ENCODE measurements at places on chromosomes 3 and 15.

GRCh38 chr3:53670721-53671120 is 175.5 kb downstream of the CHDH start:
- no peak for DNase-seq

DNA sequence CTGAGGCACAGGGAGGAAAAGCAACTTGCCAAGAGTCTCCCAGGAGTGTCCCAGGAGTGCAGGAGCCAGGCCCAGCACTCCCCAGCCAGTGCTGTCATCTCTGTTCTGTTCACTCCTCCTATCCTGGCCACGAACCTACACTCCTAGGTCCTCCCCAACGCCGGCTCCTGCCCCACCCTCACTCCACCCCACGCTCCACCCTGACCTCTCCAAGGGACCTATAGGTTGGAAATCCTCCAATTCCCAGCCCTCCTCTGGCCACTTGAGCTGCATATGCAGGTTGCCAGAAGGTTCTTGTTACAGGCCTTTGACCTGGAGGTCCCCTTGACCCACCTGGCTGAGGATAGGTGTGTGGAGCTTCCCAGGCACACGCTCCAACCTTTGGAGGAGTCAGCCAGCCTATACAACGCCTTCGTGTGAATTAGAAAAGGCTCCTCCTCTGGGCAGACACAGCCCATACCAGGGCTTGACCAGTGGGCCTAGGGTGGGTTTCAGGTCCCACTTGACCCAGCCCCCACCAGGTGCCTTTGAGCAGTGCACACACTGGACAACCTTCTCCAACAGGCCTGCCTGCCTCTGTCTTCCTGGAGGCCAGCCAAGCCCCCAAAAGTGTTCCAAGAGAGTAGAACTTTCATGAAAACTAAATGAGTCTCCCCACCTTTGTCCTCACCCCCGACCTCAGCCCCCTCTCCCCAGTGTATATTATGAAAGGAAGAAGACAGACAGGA is 167.2 kb upstream of the TLE3 start:
- DNase-seq, result no peak

DNA sequence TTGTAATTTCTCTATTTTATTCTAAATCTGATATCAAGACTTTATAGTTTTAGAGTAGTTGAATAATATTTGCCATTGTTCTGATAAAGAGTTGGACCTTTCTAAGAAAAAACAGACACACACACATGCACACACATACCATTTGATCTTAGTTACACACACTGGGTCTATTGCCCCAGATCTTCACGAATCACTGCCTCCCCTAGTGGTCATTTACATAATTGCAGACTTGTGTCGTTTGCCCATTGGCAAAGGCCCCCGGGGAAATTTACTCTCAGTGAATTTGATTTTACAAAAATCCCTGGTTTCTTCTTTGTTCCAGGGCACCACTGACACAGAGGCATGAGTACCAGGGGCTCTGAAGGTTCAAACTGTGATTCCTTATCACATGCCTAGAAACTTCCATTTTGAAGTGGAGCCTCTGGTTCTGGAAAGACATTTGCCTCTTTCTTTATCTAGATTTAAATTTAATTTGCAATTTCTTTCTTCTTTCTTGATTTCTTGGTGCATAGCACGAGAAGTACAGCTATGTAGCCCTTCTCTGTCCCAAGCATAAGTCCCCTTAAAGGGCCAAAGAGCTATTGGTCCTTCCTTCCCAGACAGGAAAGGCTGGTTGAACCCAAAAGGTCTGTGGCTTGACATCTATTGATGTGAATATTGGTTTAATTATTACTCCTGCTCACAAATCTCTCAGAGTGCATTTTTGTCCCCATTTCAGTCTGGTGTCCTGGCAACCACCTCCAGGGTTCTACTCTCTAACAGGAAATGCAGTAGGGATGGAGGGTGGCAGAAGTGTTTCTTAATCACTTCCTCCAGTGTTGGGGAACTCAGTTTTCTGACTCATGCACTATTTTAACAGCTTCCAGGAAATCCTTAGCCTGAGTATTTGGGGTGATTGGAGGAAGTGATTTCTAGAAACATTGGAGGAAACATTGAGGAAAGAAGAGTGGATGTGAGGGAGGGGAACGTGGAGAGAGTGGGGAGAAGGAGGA is 32.4 kb upstream of the SLC6A11 start:
- DNase-seq, result no peak

GRCh38 chr3:130661140-130661891 is 85.3 kb downstream of the PIK3R4 start:
- DNase-seq, result peak; percentile 4

- DNase-seq, result no peak
Measured at GRCh38 chr15:32909431-32909830, 191.6 kb downstream of the GREM1 start.

- peak; percentile 71 for DNase-seq
Measured at GRCh38 chr3:133452641-133453319, 52.9 kb downstream of the BFSP2 start.

DNA sequence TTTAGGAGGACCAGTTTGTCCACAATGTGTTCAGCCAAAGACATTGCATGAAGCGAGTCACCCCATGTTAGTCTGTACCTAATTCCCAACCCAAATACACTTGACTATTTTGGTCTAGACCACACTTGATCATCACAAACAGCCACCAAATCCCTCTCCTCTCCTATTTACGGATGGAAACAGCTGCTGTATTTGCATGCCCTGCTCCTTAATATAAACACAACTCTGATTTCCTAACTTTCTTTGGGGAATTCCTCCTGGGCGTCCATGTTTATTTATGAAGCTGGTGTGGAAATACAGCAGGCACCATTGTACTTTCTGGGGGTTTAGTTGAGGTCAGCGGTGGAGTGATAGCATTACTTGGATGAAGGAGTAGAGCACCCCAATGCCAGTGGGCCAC is 235.2 kb downstream of the TLE3 start:
- no peak for DNase-seq

DNA sequence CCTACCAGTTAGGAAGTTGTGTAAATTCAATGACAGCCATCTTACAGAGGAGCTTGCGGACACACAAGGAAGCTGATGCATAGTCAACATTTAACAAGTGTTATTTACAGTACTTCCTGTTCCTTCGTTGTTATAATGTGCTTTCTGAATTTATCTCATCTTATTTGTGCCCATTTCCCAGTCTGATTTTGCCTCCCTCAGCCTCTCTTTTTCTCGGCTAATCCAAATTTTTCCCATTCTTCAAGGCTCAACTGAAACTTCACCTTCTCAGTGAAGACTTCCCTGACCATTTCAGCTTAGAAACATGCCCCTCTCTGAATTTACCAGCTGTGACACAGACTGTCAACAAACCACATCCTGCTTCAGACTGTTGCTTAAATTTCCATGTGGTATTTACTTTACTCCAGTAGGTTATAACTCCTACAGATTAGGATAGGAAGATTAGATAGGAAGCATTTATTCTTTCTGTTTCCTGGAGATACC is 55.7 kb upstream of the CP start:
- peak; percentile 53 for DNase-seq

- DNase-seq, result no peak
Measured at GRCh38 chr3:134312072-134312872, 61.6 kb upstream of the RYK start.

DNA sequence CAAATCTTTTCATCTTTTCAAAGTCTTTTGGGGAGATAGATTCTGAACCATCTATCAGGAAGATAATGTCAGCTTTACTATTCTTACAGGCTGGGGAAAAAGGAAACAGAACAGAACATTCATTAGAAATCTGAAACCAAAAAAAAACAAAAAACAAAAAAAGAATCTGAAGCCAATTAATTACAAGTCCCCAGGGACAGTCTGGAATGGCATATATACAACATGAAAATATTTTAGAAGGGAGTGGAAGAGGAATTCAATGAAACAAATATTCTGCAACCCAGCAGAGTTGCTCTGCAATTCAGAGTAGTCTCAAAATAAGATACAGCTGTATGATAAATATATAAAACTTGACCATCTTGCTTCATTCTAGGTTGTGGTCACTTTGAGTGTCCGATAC is 41.7 kb upstream of the CAPN7 start:
- no peak for DNase-seq

GRCh38 chr3:4898454-4899313 is 80.6 kb upstream of the BHLHE40 start:
- DNase-seq, result peak; percentile 10

- no peak for DNase-seq
Measured at GRCh38 chr3:133520286-133520685, 53.2 kb upstream of the CDV3 start.

DNA sequence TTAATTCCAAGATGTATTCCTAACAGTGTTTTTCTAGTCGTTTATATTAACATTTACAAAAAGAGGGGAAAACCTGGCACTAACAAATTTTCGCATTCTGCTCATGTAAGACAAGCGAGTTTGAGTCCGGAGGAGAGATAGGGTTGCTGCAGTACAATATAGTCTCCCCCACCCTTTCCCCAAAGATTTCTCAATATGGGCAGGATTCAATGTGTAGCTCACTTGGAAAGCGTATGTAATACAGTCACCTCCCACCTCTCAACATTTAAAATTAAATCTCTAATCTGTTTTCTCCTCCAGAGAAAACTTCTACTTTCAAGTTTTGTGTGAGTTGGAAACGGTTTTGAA is 57.9 kb downstream of the CMSS1 start:
- DNase-seq, result no peak

- peak; percentile 82 for DNase-seq
Measured at GRCh38 chr3:13091898-13092611, 18.8 kb upstream of the IQSEC1 start.

- peak; percentile 33 for DNase-seq
Measured at GRCh38 chr3:33883538-33883950, 85.1 kb downstream of the PDCD6IP start.

- DNase-seq, result no peak
Measured at GRCh38 chr3:59717679-59718205, 667.9 kb upstream of the CFAP20DC start.

- peak; percentile 7 for DNase-seq
Measured at GRCh38 chr15:48112242-48112641, 8.5 kb upstream of the SLC24A5 start.

DNA sequence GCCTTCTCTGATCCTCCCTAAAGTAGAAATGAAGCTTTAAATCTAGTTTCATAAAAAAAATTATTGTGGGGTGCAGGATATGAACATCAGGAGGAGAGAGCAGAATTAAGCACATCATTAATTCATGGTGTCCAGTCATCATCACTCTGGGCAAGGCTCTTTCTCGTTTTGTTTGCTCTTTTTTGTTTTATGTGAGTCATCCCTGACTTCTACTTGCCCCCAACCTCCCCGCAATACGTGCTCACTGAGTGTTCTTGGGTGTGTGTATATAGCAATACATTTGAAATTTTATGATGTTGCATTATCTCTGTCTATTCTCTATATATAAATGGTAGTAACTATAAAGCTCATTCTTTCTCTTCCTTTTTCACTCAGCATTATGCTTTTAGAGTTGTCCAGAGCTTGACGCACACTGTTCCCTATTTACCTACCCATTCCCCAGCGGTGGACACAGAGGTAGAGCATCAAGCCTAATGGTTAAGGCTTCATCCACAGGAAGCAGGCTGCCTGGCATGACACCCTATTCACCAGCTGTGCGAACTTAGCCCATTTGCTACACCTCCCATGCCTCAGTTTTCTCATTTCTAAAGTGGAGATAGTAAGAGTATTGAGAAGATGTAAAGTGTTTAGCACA is 72.3 kb downstream of the CD200R1L start:
- no peak for DNase-seq

- no peak for DNase-seq
Measured at GRCh38 chr3:105979961-105980360, 111.1 kb upstream of the CBLB start.

GRCh38 chr15:74384881-74385643 is 17.6 kb upstream of the CYP11A1 start:
- DNase-seq, result no peak

- no peak for DNase-seq
Measured at GRCh38 chr15:88061452-88061851, 195.1 kb downstream of the NTRK3 start.

GRCh38 chr15:67548862-67549651 is 6.6 kb downstream of the MAP2K5 start:
- DNase-seq, result no peak

DNA sequence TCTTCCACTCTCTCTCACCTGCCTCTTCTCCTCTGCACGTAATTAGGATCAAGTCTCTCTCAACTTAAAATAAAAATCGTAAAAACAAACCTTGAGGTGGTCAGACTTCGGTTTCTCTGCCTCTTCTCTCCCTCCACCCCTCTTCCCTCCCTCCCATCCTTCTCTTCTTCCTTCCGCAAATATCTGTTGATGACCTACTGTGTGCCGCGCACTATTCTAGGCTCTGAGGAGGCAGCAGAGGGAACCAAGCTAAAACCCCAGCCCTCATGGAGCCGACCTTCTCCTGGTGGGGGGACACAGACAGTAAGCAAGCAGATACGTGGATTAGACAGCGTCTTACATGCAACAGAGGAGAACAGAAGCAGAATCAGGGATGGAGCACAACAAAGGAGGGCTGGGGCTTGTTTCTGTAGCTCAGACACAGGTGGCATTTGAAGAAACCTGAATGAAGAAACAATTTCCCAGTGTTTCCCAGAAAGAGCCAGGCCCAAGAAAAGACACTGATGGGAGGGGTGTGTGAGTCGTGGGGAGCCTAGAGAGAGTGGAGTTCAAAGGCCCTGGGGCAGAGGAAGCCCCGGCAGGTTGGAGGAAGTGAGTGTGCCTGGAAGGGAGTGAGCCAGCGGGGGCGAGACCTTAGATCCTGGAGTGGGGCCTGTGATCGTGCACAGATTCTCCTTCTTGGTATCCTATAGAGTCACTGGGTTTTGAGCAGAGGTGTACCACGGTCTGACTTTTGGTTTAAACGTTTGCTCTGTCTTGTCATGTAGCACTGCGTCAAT is 80.5 kb downstream of the TOP2B start:
- DNase-seq, result no peak

- DNase-seq, result no peak
Measured at GRCh38 chr15:97963779-97964178, 3.3 kb downstream of the ARRDC4 start.

GRCh38 chr3:173502983-173503568 is 105.5 kb downstream of the NLGN1 start:
- DNase-seq, result no peak

DNA sequence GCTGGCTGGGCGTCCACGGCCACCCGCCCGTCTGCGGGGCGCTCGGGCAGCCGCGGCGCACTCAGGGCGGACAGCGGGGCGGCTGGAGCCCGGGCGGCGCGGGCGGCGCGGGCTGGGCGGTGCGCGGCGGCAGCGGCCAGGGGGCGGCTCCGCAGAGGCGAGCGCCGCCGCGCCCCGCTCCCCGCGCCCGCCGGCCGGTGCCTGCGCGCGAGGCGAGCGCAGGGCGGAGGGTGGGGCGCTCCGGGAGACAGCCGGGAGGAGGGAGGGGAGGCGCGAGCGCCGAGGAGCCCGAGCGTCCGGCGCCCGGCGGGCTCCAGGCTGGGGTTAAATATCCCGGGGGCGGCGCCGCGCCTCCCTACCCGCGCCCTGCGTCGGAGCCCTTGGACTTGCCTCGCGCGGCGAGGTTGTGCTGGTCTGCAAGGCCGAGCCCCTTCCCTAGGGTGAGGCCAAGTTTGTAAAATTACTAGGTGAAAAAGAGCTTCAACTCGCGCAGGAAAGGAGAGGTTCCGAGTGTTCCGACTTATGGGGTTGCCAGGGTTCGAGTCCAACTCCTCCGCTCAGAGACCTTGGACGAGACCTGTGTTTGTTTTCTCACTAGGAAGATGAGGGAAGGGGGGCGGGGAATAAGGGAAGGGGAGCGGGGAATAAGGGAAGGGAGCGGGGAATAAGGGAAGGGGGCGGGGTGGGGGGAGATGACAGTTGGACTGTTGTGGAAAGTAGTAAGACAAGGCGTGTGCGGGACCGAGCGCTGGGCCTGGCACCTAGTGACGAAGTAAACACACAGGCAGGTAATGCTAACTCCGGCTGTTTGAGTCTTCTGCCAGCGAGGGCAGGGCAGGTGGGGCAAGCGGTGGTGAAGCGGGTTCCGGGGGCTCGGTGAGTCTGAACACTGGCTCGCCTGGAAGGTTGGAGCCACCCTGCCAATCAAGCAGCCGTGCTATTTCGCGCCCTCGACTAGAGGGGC is at the start of gene TNFAIP8L3:
TSS of gene TNFAIP8L3 (minus strand) at position 301 of the 964 bp plus-strand sequence. CDS start 311 bp downstream, outside the sequence.
- no peak for DNase-seq

Data from HTR-8/SVneo (cell line).